ENCODE measurements at places on chromosomes 7 and 10.

DNA sequence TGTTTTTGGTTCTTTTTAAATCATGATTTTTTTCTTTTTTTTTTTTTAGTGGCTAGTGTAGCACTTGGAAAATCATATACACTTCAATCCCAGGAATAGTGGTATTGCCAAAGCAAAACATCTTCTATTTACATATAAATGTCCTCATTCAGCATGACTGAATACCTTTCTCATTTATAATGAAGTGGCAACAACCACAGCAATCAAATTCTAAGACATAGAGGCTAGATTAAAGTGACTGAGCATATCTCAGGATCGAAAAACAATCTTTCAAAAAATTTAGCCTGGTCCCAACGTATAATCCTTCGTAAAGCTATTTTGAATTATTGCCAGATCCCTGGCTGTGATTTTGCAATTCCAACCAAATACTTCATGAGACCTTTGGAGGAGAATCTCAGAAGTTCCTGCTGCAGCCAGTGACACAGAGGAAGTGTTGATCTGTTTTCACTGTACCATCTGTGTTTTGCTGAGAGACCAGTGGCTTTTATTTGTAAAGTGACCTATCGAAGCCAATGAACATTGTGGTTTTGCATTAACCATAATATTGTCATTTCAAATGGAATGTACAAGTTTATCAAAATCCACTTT is 29.8 kb upstream of the SP8 start:
- DNase-seq, result no peak

DNA sequence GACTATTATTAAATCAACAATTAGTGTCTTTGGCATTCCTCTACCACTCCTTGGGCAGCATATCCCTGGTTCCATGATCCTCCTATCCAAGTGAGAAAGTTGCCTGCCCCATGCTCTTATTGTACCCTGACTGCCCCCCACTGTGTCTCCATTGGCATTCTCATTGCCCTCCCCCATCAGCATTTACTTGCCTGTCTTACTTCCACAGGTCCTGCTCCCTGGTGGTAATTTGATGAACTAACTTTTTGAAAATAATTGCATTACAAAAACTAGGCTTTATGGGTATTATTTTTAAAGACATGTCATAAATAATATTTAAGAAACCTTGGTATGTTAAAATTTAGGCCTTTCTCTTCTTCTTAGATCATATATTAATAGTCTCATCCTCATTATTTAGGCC is 346.4 kb downstream of the PCLO start:
- DNase-seq, result no peak

DNA sequence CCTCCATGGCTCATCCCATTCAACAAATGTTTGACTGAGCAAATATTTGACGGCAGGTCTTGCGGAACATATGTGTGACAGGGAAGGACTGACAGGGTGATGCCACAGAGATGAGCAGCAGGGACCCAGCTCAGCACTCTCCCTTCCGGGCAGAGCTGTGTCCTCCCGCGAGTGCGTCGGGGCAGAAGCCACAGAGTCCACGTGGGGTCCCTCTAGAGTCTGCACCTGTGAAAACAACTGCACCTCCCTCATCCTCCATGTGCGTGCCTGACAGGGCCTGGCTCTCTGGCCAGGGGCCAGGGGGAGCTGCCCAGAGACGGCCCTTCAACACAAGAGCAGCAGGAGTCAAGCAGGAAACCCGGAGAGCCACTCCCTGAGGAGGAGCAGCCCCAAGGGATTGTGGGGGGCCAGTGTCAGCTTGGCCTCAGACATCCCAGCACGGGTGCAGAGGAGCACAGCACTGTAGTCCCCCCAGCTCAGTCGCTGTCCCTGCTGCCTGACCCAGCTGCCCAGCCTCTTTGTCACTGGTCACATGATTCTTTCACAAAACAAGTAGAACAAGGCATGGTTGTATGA is 83.6 kb upstream of the TMEM72 start:
- no peak for DNase-seq

DNA sequence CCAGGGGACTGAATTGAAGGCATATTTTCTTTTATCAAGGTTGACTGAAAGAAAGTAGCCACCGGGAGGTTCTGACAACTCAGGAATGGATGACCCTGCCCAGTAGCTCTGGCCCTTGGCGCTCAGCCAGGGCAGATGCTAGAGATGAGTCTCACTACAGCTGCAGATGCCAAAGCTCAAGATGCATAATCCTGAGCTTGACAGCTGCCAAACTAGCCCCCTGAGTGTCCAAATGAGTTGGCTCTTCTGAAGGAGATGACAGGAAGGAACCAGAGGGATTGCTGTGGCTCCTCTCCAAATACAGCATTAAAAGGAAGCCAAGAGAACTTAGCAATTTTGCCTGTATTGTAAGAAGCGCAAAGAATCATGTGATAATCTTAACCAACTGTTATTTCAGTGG is 78.4 kb downstream of the NXPH1 start:
- no peak for DNase-seq

DNA sequence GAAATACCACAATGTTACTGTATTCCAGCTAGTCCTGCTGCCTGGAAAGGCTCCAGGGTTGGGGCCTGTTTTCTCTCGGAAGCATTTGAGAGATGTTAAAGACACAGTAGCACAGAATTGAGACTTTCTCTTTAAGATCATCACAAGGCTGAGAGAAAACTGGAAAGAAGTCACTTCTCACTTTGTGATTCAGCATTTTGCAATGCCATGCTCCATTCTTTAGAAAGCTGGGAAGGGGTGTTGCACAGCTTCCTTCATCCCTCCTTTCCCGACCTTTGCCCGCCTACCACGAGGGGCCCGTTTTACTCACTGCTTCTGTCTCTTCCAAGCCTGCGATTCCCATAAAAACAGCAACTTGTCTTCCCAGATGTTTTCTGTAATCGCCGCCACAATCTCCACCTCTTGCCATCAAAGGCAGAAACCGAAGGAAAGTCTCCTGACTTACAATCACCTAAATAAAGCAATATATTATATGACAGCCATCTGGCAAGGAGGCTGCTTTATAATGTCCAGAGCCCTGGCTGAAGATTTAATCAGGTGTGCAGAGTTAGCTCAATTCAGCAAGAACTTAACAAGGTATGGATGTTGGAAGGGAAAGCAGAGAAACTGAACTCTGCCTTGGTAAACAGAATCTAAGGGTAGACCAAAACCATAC is 18.9 kb downstream of the NOD1 start:
- peak; percentile 97 for DNase-seq

- no peak for DNase-seq
These were observed 105.6 kb downstream of the BUB3 start for GRCh38 chr10:123259791-123260190.

GRCh38 chr7:24130631-24131030 is 153.4 kb upstream of the NPY start:
- DNase-seq, result no peak

DNA sequence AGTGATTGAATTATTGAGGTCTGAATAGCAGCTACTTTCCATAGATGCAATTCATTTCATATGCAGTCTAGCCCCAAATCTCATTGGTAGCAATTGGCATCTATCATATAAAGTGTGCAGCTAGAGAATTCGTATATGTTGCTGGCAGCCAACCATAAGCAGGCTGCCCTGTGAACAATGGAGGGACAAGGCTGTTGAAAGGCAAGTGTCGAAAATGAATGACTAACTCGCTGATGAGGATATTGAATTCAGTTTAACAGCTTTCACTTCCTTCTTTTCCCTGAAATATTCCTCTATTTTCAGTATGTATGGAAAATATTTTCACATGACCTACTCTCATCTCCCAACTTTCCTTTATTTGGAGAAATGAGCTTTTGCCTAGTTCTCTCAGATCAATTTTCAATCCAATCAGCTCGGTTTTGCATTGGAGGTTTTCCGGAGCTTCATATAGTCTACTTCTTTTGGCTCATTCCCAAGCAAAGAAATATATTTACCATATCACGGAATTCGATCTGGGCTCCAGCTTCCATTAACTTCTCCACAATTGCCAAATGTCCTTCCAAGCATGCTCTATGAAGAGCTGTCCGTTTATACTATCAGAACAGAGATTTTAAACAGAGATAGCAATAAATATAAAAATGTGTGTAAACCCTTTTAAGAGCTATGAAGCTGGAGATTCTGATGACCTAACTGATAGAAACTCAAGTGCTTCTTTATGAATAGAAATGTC is 3.5 kb downstream of the ANKRD1 start:
- no peak for DNase-seq

GRCh38 chr7:55381696-55382095 is 16.6 kb downstream of the LANCL2 start:
- DNase-seq, result no peak

GRCh38 chr10:1114719-1115606 is 58.8 kb downstream of the WDR37 start:
- no peak for DNase-seq

- peak; percentile 14 for DNase-seq
These were observed 122.4 kb downstream of the CTTNBP2 start for GRCh38 chr7:117750612-117751563.

DNA sequence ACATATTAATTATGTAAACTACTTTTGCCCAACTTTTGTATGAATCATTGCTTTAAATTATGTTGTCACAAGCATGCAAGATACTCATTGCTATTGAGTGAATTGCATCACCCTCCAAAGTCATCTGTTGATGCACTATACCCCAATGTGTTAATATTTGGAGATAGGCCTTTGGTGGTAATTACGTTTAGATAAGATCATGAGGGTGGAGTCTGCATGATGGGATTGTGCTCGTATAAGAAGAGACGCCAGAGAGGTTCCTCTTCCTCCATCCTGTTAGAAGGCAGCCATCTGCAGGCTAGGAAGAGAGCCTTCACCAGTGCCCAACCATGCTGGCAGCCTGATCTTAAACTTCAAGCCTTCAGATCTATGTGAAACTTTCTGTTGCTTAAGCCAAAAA is 95.3 kb upstream of the MAGI2 start:
- peak; percentile 9 for DNase-seq

- peak; percentile 2 for DNase-seq
These were observed 182.2 kb upstream of the PCDH15 start for GRCh38 chr10:54983255-54983654.

DNA sequence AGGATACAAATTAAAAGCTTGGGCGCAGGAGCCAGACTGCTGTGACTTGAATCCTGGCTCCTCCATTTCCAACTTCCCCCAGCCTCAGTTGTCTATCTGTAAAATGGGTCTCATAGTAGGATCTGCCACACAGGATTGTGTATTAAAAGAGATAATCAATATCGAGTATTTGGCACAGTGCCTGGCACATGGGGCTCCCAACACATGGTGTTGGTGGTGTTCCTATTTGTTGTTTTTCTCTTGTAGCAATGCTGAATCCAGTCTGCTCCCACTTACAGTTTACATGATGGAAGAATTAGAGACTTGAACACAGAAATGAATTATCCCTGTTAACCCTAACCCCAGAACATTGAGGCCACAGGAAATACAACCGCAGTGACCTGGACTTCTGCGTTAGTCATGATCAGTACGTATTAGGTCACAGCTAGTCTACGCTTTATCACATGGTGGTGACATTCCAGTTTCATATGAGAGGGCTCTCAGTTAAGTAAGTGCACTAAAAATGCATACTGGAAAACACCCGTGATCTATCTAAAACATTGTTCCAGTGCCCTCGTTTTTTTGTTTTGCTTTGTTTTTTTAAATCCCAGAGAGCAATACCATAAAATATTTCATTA is 169.5 kb upstream of the KLF14 start:
- peak; percentile 89 for DNase-seq

- no peak for DNase-seq
These were observed 31.3 kb upstream of the TRIL start for GRCh38 chr7:28989211-28989980.

GRCh38 chr10:127986531-127987466 is 79.9 kb downstream of the PTPRE start:
- DNase-seq, result peak; percentile 59

- peak; percentile 33 for DNase-seq
These were observed 31.8 kb downstream of the CTBP2 start for GRCh38 chr10:125128397-125129075.
